Motor neuron (in vitro differentiated cells): ENCODE measurements at places on chromosomes 13 and 19.
A peak's percentile ranks its signal among the peaks of the same experiment; 100 is the strongest.

- no peak for ATAC-seq
Measured at GRCh38 chr19:42065051-42065450, 5.0 kb downstream of the GRIK5 start.

DNA sequence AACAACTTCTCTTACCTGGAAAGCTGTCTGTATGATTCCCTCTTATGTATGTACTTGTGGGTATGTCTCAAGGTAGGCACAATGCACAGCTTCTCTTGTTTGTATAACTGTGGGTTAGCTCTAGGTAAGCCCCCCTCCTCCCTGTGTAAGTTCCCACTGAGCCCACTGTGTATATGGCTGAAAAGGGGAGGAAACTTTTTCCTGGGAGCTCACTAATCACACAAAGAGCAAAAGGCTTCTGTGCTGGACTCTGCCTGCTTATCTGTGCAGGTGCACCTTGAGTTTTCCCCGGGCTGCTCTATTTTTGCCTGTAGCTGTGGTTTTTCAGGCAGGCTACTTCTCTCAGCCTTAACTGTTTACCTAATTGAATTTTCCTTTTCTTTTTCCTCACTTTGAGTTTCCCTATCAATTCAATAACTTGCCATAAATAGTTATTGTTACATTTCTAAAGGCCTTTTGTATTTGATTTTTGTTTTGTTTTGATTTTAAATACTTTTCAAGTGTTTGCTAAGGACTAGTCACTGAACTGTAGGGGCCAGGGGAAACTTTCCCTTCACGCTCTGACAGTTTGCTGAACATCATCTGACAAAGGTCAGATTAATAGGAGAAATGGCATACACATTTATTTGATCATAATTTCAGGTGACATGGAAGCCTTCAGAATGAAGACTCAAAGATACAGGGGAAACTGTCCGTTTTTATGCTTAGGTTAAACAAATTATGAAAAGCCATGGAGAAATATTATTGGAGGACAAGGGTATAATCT, 423.5 kb upstream of the ATXN8OS start:
- ATAC-seq, result no peak

GRCh38 chr19:33794683-33795369, 1.8 kb upstream of the KCTD15 start:
- peak; percentile 7 for ATAC-seq

- no peak for ATAC-seq
Measured at GRCh38 chr19:41018736-41019290, 27.7 kb downstream of the CYP2B6 start.

DNA sequence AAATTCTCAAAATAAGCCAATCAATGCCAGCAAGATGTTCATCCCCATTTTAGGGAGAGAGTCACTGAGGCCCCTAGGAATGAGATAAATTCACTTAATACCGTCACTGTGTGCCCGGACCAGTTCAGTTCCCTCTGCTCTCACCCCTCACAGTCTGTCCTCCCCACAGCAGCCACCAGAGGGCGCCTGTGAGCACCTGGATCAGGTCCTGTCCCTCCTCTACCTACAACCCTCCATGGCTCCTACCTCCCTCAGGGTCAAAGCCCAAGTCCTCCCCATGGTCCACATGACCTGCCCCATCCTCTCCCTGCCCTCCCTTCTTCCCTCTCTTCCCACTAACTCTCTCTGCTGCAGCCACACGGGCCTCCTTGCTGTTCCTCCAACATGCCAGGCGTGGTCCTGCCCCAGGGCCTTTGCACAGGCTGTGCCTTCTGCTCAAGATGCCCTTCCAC, 42.0 kb upstream of the NFIC start:
- peak; percentile 28 for ATAC-seq

DNA sequence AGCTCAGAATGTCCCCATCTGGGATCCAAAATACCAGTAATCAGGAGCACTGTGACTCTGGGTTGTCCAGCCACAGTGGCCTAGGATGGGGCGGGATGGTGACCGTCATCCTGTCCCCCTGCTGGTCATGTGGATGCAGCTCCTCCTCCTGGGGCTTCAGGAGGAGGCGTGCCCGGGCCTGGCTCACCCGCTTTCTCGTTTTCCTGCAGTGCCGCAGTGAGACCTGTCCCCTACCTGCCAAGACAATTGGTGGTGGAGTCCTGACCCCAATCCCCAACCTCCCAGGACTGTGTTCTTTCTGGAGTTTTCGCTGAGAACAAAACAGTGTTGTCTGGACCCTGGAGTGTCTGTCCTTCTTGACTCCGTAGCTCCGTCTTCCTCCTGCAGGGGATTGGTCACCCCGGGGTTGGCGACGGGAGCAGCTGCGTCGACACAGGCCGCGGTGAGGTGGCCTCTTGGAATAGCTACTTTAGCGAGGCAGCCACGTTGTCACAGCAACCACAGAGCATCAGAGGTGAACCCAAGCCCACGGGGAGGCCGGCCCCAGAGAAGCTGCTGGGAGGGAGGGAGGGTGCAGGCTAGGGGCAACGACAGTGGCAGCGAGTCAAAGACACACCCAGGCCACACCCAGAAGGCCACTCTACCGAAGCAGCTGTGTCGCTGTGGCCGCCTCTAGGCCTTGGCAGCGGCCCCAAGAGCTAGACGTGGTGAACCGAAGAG, 10.2 kb upstream of the EMC10 start:
- peak; percentile 90 for ATAC-seq

DNA sequence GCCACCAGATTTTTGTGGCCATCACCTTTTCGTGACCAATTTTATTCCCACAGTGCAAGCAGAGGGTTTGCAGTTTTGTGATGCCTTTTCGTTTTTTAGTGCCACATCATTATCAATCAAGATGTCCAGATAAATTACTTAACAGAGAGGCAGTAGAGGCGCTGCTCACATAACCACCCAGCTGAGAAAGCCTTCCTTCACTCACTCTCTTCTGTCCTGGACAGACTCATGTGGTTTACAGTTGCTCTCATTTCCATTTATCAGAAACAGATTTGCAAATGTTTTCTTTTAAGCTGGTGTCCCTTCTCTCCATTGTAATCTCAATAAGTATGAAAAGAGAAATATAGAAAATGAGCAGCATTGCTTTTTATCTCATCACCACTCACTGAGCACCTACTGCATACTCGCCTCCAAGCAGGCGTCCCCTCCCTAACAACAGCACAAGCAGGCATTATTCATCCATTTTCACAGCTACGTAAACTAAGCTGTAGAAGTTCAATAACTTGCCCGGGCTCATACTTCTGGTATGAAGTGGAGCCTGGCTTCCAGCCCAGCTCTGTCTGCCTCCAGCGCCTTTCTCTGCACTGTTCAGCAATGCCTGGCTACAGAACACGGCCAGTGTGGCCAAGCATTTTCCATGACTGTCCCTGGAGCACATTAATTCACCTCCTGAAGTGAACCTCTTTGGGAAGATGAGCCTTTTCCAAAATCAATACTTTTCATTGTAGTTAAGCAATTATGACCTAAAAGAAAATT, 34.6 kb upstream of the KATNAL1 start:
- ATAC-seq, result peak; percentile 79

- ATAC-seq, result no peak
Measured at GRCh38 chr19:7928741-7929701, 3.1 kb upstream of the CTXN1 start.

GRCh38 chr13:85420136-85420535, 379.1 kb downstream of the SLITRK6 start:
- no peak for ATAC-seq

DNA sequence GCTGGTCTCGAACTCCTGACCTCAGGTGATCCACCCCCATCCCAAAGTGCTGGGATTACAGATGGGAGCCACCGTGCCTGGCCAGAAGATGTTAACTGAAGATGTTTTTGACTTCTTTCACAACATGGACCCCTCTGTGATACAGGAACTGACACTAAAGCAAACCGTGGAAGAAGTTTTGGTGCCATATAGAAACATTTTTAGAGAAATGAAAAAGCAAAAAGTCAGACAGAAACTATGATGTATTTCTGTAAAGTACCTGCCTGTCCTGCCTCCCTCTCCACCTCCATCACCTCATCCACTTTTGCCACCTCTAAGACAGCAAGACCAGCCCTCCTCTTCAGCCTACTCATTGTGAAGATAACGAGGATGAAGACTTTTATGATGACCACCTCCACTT, 11.3 kb downstream of the FBXO27 start:
- no peak for ATAC-seq

DNA sequence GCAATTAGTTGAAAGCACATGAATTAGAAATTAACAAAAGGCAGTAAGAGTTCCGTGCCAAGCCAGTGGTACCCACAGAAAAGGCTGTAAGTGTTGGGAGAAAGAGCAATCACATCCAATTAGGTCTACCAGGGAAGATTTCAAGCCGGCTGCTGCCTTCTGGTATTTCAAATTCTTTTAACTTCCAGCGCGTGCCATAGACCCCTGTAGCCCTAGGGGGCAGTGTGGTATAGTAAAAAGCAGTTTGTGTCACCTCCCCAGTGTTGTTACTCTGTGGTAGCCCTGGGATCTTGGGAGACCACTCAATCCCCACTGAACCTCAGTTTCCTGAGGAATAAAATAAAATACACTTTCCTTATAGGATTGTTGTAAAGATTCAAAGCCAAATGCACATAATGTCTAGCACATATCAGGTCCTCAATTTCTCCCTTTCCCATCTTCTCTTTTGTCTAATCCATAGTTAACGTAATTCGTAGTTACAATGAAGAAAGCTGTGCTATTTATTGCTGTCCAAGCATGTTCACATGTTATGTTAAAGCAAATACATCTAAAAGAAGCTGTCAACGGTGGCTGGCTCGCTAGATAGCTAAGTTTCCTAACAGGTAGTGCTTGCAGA, 230.2 kb downstream of the TDRD3 start:
- peak; percentile 87 for ATAC-seq

DNA sequence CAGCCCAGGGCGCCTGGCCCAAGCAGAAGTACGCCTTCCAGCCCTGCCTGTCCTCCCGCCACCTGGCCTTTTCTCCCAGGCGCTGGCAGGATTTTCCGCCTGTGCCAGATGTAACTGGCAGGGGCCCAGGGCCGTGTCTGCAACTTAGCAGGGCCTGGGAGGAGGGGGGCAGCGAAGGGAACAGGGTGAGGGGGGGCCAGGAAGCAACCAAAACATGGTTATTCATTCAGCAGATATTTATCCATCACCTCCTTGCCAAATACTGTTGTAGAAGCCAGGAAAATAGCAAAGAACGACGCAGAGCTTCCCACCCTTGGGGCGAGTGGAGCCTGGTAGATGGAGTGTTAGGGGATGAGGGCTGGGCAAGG, 5.6 kb downstream of the TLE6 start:
- ATAC-seq, result peak; percentile 31

GRCh38 chr19:19758164-19758563, 25.3 kb upstream of the ZNF14 start:
- ATAC-seq, result no peak
